ENCODE measurements at places on chromosomes 5 and 9.

DNA sequence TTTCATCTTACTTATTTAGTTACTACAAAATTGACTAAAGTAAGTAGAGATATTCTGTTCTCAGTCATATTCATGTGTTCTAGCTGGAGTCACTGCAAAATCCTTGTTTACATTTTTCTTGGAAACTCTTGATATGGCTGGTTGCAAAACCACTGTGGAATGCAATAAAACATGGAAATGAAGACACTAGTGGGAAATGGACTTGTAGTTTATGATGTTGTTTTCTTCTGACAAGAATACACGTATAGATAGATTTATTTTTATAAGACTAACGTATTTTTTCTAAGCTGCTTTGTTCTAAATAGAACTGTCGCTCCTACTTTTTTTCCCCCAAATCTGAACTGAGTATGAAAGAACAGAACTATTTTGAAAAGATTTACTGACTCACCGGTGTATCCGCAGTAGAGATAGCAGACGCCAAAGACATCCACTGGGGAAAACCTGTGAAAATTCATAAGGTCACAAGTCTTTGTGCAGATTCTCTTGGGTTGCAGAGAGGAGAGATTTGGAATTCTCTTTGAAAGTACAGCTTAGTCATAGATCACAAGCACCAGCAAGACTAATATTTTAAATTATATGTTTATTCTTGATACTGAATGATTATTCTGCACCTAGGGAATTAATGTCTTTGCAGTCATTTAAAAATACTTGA is 119.6 kb upstream of the TAF11L2 start:
- DNase-seq = no peak

DNA sequence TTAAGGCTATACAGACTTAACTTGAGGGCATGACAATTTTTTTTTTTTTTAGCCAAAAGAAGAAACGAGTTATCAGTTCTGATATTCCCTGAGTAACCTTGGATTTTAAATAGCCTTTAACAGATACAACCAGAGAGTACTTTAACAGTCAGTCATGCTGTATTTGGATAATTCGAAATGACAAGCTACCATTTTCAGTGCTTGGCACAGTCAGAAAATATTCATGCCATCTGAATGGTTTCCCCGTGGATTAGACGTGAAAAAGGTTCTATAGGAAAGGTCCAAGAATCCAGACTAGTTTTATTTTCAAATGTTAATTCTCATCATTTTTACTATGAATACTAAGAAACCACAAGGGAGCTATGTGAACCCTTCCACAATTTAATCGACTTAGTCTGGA is 165.7 kb downstream of the PAM start:
- DNase-seq = no peak

GRCh38 chr9:128892221-128892921 is 10.4 kb downstream of the LRRC8A start:
- no peak for DNase-seq

DNA sequence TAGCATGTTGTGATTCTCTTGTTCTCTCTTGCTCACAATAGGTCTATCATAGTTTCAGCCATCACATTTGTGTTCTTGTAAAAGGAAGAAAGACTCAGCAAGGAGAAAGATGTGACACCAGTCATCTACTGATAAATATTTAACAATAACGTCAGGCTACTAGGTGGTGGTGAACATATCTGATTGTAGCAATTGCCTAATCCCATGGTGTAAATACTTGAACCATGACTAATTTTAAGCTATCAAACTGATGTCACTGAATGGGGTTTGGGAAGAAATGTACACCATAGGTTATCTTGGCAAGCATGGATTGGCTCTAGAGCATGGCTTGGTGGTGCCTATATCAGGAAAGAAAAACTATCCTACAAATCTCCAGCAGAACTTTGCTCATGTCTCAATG is 16.6 kb downstream of the DMRTA1 start:
- no peak for DNase-seq

DNA sequence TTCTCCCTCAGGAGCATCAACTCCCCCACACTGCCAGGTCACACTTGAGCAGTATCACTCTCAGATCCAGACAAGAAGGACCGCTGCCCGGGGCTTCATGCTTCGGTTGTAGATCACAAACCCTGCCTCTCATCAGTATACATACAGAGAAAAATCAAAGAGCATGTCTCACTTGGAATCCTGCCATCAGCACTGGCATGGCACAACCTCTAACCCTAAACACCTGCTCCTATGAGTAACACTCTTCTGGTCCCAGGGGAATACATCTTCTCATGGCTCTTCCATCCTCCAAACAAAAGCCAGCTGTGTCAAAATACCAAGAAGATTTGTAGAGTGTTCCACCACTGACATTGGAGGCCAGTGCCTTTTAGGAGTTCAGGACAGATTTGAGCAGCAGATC is 84.8 kb upstream of the MIER3 start:
- no peak for DNase-seq

DNA sequence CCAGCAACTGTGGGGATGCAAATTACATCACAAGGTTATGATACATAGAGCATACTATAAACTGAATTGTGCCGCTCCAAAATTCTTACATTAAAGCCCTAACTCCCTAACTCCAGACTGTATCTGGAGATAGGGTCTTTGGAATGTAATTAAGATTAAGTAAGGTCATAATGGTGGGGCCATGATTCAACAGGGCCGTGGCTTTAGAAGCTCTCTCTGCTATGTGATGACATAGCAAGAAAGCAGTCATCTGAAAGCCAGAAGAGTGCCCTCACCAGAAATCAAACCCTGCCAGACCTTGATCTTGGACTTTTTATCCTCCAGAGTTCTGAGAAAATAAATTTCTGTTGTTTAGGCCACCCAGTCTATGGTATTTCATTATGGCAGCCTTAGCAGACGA is 123.9 kb downstream of the FBXL17 start:
- no peak for DNase-seq

DNA sequence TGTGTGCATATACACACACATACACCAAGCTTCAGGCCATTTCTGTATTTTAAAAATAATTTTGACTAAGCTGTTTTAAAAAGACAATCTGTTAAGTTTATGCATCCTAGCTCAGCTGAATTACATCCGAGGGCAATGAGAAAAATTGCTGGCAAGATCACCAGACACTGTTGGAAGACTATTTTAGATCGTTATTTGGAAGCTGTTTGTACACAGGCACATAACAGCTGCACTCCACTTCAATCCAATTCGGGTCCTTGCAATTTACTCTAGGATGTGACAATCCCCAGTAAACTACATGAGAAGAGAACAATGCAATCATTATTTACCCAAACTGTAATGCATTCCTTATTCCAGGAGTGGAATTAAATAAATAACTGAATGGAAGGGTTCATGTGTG is 79.3 kb upstream of the RASA1 start:
- no peak for DNase-seq

DNA sequence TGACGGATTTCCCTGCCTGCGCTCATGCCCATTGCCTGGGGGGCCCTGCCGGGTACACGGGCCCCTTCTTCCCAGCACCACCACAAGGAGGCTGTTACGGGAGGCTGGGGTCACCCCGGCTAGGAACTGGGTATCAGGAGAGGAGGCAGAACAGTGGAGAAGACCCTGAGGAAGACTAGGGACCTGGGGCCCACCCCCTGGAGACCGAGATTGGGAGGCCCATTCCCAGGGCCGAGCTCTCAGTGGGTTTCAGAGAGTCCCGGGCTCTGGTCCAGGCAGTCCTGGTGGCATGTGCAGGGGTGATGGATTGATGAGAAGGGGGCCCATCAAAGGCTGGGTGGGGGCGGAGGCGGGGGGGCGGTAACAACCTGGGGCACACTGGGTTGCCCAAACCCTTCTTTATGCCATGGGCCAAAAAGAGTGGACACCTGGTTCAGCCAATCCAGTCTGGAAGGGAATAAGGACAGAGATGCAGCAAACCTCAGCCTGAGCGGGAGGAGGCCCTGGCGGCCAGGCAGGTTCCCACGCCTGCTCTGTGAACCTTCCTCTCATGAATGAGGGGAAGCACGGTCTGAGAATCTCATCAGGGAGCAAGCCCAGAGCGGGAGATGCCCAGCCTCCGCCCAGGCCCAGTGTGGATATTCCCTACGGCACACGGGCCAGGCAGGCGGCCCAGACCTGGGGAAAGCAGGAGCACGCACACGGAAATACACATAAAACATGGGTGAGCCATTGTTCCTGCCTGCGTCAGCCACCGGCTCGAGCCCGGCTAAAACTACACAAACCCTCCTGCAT is 785 bp upstream of the P4HA2 start:
- no peak for DNase-seq

- DNase-seq = no peak
These were observed 28.2 kb downstream of the DBH start for GRCh38 chr9:133664173-133665050.

GRCh38 chr5:141557681-141558136 is 61.1 kb downstream of the DIAPH1 start:
- DNase-seq = peak; percentile 40

GRCh38 chr5:59187857-59188256 is 605.0 kb downstream of the RAB3C start:
- no peak for DNase-seq

DNA sequence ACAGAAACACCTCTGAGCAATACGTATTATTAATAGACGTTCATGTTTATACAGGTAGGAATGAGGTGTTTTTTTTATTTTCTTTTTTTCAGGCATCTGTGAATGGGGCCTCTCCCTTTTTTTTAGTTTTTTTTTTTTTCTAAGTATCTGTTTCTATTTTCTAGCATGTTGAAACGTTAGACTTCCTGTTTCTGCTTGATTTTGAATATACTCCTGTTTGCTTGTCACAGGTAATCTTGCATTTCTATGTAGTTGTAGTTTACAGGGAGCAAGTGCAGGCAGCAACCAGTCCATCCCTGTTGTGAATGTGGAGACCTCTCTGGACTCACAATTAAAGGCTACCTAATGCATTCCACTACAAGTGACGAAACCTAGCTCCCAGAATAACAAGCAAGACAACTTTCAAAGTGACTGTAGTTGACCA is 22.8 kb upstream of the TNFAIP8 start:
- DNase-seq = no peak

DNA sequence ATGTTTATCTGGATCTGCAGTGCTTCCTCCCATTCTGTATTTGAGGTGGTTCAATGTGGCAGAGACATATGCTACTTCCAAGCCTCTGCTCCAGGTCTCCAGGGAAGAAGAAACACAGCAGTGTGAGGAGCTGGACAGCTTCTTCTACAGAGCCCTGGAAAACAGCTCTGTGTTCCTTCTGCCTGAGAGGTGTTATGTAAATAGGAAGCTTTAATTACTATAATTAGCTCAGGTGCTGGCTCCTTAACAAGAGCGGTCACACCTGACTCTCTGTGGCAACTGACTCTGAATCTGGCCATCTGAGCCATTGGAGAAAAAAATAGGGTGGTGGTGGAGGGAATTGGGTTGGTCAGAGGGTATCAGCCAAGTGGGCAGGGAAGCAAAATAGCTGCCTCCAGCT is 332.4 kb upstream of the BRINP1 start:
- no peak for DNase-seq

DNA sequence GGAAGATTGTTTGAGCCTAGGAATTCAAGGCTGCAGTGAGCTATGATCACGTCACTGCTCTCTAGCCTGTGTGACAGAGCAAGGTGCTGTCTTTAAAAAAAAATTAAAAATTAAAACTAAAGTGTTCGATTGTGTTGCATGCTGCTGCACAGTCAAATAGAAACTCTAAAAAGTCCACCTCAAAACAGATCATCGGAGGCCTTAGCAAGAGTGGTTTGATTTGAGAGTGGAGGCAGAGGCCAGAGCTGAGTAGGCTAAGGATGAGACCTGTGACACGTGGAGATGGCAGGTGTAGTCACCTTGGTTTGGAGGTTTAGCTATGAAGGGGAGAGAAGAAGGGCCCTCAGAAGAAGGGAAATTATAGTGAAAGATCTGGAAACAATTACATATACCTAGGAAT is 2.8 kb upstream of the PTPDC1 start:
- no peak for DNase-seq

DNA sequence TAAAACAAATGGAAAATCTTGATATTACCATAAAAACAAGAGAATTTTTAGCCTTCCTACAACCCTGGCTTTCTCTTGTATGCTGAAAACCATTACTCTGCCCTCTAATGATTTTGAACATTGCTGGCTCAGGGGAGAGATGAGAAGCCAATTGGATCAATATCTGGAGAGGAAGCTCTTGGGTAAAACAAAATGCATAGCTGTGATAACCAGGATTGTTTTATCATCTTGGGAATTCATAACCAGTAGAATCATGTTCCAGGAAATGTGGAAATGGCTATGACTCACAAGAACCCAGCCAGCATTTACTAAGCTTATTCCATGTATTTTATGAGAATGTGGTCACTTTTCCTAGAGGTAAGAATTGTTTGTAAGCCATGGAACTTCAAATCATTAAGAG is 51.1 kb upstream of the CTNND2 start:
- DNase-seq = no peak

GRCh38 chr5:2582106-2582505 is 169.4 kb downstream of the IRX2 start:
- no peak for DNase-seq

DNA sequence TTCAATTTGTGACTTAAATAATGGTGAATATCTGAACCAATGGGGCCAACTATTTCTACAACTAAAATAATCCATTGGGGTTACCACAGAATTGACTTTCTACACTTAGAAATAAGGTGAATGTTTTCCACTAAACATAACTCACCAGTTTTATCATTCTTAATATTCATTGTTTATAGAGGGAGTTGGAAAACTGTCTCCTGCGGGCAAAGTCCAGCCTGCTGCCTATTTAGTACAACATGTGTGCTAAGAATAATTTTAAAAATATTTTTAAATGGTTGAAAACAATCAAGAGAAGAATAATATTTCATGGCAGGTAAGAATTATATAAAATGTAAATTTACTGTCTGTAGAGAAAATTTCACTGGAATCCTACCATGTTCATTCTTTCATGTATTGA is 45.2 kb upstream of the ZFAND5 start:
- no peak for DNase-seq

DNA sequence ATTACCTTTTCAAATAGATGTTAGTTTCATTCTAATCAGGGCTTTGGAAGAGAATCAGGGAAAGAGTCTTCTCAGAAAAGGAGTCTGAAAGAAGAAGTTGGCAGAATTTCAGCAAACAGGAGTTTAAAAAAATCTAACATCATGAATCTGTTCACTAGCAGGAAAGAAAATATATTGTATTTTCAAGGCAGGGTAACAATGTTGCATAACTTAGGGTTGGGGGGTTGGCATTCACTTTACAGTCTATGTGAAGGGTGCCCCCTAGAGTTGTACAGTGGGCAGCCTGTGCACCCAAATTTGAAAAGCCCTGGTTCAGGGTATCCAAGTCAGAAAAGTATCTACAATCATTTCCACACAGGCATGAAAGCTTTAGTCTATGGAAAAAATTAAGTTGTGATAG is 348.4 kb upstream of the SLC30A5 start:
- DNase-seq = no peak

GRCh38 chr9:37640246-37640645 is 10.5 kb upstream of the FRMPD1 start:
- DNase-seq = no peak

DNA sequence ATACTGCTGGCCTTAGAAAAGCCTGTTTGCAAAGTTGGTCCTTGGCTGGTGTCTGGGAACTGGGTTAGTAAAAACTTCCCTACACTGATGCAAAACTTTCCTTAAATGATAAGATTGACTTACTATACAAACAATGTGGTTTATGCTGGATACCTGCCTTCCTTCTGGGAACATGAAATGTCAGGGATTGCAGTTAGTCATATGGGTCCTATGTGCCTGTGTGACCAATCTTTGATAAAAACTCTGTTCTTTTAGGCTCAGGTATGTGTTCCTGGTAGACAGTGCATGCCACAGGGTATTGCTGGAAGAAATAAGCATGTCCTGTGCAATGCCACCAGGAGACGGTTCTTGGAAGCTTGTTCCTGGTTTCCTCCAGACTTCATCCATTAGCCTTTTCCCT is 173.3 kb downstream of the RMI1 start:
- DNase-seq = no peak

All from germinal center (tissue), 1 donor.